ENCODE measurements at places on chromosomes 11 and 22.

DNA sequence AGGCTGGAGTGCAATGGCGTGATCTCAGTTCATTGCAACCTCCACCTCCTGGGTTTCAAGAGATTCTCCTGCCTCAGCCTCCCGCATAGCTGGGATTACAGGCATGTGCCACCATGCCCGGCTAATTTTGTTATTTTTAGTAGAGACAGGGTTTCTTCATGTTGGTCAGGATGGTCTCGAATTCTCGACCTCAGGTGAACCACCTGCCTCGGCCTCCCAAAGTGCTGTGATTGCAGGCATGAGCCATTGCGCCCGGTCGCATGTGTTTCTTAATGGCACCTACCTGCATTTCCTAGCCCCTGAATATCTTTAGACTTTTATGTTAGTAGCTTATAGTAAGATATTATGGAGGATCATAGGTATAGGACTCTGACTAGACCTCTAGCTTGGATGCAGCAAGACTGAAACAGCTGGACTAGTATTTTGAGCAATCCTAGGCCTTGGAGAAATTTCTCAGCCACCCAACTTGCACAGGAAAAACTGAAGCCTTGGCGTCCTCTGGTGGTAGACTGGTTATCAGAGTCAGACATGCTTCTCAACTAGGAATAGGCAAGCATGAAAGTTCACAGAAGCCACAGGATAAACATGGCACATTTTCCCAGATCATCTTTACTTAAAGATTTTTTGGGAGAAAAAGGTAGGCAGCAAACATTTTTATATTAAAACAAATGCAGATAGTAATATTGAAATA is 22.7 kb upstream of the C1QTNF4 start:
- DNase-seq: peak; percentile 61

- no peak for DNase-seq
These were observed 1879.0 kb upstream of the RAG2 start for GRCh38 chr11:38476808-38477575.

GRCh38 chr11:64369440-64370421 is 10.8 kb downstream of the RPS6KA4 start:
- DNase-seq: no peak

- DNase-seq: peak; percentile 3
These were observed 32.4 kb downstream of the DBX1 start for GRCh38 chr11:20127671-20128527.

- no peak for DNase-seq
These were observed 377.7 kb downstream of the DLG2 start for GRCh38 chr11:85249482-85249881.

GRCh38 chr11:122691549-122692150 is 36.1 kb downstream of the UBASH3B start:
- no peak for DNase-seq

GRCh38 chr22:20946080-20946986 is 20.7 kb upstream of the AIFM3 start:
- no peak for DNase-seq

- no peak for DNase-seq
These were observed 18.2 kb upstream of the TBX1 start for GRCh38 chr22:19742160-19743066.

GRCh38 chr11:58592760-58593472 is 14.1 kb downstream of the ZFP91 start:
- DNase-seq: no peak

DNA sequence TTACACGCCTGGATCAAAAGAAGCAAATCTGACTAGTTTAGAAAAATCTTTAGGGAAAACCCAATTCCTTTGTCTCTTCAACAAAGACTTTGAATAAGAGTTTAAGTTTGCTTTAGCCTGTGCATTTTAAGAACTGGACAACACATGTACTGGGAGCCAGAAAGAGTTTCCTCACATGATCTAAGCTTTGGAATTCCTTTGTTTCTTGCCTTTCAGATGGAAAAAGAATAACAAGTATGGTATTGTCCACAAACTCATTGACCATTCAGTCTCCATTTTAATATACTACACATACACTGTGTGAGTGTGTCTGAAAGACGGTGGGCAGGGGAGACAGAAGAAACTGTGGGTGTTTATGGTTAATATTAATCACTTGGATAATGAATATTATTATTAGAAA is 205.6 kb downstream of the MAML2 start:
- no peak for DNase-seq

DNA sequence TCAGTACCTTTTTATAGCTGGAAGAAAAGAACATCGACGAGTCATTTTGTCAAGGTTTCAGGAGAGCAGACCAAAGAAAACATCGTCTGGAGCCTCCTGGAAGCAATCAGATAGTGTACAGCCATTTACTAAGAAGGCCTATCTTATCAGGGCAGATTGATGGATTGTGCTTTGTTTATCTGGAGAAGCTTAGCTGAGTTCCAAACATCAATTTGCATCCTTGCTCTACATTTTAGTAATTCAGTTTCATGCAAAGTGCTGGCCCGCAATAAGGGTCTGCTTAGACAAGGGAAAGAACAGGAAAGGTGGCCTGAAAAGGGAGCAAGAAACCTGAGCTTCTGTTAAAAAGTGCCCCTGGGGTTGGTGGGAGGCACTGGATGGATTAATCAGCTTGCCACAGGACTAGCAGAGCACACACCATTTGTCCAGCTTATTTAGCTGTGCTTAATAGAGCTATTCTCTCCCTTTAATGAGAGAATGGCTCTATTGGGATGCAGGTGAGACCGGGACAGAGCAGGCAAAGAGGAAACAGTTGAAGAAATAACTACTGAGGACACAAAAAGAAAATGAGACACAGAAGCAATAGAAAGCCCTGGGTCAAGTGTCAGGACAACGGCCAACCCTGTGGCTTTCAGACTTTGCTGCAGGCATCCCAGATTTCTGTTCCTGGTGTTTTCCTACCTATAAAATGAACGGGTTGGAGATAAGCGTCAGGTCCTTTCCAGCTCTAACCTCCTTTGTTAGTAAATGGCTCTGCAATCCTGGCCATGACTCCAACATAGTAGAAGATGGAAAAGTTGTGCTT is 122.1 kb upstream of the TTC12 start:
- DNase-seq: no peak

DNA sequence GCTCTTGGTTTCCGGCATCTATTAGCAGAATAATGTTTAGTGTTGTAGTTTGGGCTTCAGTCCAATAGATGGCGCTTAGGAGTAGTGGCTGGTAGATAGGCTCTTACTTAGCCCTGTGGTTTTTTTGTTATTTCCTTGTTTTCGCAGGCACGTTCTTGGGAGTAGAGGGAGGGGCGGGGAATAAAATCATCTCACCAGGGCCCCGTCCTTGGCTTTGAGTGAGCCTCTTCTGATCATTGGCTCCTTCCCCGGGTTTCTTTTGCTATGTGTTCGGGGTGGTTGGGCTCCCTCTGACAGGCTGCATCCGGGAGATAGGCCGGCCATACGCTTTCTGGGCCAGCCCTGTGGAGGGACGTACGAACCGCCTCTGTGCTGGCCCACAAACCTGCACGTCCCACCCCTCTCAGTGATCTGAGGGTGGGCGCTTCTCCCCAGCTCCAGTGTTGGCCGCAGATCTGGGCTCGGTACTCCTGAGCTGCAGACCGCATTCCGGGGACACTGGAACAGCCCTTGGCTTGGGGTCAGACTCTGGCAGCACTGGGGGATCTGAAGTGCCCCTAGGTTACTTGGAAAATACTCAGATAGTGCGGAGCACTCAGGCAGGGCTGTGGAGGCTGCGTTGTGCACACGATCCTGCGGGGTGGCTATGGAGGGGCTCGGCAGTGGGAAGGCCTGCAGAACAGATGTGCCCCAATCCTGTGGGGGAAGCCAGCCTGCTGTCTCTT is 217.0 kb downstream of the DYNC2H1 start:
- DNase-seq: peak; percentile 57

- no peak for DNase-seq
These were observed 44.0 kb downstream of the SERPINH1 start for GRCh38 chr11:75606099-75606498.

GRCh38 chr11:92969293-92969633 is 188 bp upstream of the MTNR1B start:
- no peak for DNase-seq

DNA sequence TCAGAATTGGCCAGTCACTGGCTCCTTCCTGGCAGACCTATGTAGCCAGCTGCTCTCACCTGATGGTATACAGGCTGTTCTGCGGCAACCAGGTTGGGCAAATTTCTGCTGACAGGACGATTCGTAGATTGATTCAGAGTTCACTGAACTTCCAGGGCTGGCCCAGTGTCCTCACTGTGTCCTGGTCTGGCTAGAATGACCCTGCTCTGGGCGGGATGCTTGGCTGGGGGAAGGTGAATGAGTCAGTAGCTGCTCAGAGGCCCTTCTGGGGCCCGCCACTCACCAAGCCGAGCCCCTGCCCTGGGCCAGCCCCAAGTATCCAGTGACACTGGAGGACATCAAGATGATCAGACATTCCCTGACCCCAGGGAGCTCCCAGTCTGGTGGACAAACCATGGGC is 62.9 kb upstream of the WNT11 start:
- DNase-seq: no peak

DNA sequence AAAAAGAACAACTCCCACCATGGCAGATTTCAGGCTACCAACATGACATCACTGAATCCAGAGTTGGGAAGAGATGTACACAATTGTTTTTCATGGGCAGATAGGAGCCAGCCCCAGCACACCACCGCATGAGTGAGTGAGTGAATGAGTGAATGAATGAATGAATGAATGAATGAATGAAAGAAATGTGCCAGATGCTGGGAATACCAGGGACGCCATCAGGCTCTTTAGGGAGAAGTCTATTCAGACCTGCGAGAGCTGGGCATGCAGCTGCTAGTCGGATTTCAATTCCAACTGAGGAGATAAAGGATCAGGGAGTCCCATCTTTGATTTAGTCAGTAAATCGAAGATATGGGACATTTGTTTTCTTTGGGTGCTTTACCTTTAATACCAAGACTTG is 15.3 kb upstream of the FAM83F start:
- DNase-seq: no peak

DNA sequence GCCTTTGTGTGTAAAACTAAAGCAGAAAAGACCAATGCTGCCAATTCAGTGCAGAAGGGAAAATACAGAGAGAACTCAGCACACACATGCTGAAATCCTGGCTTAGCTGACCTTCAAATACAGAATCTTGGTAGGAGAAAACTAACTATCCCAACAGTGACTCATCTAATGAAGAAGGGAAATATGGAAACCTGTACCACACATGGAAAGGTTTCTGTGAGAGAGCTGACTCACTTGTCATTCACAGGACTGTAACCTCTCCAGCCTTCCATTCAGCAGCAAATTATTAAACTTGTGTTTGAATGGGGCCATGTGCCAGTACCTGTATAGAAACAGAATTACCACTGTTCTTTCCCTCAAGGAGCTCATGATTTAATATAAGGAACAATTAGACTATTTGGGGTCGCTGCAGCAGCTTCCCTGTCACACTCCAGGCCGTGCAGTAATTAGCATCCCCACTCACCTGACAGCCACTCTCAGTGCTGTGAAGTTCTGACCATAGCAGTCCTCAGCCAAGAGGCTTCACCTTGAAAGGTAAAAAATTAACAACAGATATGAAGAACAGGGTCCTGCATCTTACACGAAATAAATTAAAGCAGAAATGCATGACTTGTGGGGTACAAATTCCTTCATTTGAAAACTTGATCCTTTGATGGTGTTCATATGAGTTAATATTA is 53.9 kb downstream of the MSANTD4 start:
- no peak for DNase-seq

DNA sequence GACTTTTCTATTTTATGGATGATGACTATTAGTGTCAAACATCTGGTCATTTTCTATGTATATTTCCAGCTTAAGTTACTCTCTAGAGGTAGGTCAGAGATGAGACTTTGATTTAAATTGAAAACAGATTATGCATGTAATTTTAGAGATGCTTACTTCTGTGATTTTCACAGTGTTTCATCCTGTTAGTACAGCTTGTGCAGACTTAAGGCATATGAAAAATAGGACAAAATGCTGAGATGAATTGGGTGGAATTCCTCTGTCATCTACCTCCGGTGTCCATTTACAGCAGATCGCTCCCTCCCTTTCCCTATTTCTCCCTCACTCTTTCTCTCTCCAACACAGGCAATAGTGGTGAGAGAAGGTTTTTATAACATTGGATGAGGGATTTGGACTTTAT is 14.1 kb downstream of the JAM3 start:
- no peak for DNase-seq

GRCh38 chr11:120707098-120707497 is 195.6 kb downstream of the GRIK4 start:
- no peak for DNase-seq

- no peak for DNase-seq
These were observed 239.7 kb downstream of the CTTN start for GRCh38 chr11:70637949-70638583.

GRCh38 chr22:45972091-45972888 is 4.7 kb downstream of the WNT7B start:
- no peak for DNase-seq

DNA sequence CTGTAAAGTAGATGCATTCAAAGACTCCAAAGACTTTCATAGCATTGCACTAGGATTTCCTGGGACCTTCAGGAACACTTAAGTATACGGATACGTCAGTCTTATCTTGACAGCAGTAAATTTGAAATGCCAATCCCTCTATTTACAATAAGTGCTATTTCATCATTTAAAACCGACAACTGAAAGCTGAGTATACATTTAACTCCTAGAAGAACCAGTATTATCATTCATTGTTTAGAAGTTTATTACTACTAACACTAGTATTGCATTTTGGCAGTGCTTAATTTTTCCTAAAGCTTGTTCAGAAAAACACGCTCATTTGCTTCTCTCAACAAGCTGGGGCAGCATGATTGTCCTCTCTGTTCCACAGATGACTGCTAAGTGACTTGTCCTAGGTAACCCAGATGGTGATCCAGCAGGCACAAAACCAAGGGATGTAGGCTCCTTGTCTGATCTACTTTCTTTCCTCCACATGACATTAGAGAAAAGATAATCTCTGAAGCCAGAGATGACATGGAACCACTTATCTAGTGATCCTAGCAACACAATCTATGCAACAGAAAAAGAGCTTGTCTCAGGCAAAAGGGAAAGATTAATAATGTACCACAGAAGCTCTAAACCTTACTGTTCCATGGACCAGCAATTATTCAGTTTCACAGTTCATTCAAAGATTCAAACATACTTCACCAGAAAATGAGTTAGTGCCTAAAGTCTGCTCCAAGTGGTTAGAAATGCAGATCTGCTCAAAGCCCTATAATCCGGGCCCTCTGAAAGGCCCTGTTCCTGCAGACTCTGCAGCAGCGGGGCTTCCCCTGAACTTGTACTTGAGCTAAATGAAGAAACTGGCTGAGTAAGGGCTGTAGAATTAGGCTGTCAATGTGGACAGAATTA is 5.2 kb downstream of the MAML2 start:
- no peak for DNase-seq

DNA sequence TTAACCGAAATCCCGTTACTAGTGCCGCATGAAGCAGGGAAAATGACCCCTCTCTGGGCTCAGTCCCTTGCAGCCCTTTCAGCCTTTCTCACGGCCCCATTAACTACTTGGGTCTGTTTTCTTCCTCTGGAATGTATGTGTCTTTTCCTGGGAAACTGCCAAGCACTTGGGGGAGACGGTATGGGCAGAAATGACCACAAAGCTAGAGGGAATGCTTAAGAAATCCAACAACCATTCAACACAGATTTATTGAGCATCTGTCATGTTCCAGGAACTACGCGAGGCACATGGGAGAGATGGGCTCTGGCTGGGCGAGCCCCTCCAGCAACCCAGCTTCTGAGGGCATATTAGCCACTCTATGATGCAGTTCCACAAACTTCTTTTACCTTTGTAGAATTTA is 462.6 kb downstream of the BUD13 start:
- no peak for DNase-seq

GRCh38 chr22:17672417-17672991 is 33.9 kb downstream of the BCL2L13 start:
- no peak for DNase-seq

- DNase-seq: no peak
These were observed 51.8 kb downstream of the GALNT18 start for GRCh38 chr11:11569936-11570491.
